AG04449 (cell line): ENCODE measurements at places on chromosomes 16 and 17.

DNA sequence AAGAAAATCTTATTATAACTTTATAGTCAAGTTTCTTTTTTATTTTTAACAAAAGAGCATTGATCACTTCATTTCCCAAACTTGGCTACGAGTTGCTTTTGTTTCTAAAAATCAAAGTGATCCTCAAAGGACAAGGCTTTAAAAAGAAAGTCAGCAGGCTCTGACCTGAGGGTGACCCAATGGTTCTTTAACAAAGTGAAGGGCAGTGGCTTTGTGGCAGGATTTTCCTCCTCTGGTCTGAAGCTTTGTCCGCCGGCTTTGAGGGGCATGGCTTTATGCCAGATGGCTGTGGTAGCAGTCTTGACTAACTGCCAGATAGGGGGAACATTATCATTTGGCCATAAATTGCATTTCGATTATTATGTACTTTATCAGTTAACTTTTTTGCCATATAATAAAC lies 28.5 kb downstream of the IQCK start:
- no peak for DNase-seq

- DNase-seq = no peak
These were observed 748 bp upstream of the PRSS8 start for GRCh38 chr16:31136287-31136662.

DNA sequence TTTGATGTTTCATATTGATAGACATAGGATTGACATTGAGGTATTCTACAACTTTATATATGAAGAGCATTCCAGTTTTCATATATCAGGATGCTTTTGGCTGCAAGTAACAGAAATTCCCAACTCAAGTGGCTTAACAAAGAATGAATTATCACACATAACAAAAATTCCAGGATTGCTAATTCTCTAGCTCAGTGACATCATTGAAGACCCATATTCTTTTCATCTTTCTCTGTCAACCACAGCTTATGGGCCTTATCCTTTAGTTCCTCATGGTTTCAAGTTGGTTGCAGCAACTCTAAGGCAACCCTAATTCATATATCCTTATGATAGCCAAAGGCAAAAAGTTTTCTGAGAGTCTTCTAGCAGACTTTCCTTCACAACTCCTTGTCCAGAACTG lies 91.5 kb upstream of the HAS3 start:
- no peak for DNase-seq

- no peak for DNase-seq
These were observed 948 bp downstream of the UTP18 start for GRCh38 chr17:51261024-51261963.

DNA sequence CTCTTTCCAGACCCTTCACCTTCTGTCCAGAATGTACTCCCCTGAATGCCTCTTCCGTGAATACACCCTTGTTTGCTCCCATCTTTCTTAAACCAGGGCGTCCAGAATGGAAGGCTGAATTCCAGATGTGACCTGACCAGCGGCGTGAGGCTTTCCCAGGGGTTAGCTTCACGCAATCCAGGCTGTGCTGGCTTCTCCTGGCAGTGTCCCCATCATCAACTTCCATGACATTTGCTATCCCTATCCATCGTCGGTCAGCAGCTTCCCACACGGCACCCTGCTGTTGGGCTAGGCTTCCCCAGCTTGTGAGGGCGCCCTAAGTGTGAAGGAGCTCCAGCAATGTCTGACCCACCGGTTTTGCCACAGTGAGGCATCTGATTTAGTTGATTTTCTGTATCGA lies 339.8 kb upstream of the TNRC6C start:
- no peak for DNase-seq

GRCh38 chr17:55587608-55588139 lies 76.4 kb upstream of the SMIM36 start:
- DNase-seq = no peak
